ENCODE measurements at places on chromosomes 16 and 17.

GRCh38 chr16:74279266-74279665 is 17.3 kb upstream of the PSMD7 start:
- no peak for DNase-seq

DNA sequence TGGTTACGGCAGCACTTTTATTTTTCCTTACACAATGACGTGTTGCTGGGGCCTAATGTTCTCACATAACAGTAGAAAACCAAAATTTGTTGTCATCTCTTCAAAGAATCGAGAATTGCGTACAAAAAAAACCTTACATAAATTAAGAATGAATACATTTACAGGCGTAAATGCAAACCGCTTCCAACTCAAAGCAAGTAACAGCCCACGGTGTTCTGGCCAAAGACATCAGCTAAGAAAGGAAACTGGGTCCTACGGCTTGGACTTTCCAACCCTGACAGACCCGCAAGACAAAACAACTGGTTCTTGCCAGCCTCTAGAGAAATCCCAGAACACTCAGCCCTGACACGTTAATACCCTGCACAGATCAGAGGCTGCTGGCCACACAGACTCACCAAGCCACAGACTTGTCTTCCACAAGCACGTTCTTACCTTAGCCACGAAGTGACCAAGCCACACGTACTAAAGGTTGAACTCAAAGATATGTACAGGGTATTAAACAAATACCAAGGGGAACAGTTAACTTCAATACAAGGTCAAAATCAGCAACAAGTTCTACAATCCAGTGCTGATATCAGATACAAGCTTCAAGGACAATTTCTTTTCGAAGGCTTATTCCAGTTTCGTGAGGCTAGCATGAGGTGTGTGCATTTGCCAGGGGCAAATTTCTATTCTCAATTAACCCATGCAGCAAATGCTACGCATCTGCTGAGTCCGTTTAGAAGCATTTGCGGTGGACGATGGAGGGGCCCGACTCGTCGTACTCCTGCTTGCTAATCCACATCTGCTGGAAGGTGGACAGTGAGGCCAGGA is 2.4 kb downstream of the ACTG1 start:
- DNase-seq = no peak

DNA sequence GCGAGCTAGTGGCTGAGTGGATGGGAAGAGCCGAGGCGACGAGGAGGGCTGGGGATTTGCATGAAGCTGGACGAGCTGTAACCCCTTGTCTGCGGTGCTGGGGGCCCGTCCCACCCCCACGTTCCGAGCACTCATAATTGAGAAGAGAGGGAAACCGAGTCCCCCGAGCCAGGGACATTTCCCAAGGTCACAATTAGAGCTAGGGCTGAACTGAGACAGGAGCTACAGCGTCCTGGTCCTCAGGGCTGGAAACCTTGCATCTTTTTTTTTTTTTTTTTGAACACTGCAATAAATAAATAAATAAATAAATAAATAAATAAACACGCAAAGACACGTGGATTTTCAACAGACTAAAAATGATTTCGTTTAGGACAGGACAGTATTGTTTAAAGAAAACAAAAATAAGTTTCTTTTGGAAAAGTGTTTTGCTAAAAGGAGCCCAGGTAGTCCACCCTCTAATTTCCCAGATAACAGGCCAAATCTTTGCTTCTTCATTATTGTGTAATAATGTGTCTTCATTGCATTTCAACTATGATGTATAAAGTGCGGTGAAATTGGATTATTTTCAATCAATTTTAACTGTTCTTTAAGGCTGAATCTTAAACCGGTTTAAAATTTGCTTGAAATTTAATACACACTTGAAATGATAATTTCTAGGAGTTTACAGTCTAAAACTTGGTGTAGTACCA is 992 bp downstream of the GDPD1 start:
- no peak for DNase-seq

GRCh38 chr16:3578610-3579551 is 1.7 kb upstream of the NLRC3 start:
- peak; percentile 81 for DNase-seq

- DNase-seq = no peak
These were observed 10.5 kb downstream of the ST3GAL2 start for GRCh38 chr16:70428178-70428998.

DNA sequence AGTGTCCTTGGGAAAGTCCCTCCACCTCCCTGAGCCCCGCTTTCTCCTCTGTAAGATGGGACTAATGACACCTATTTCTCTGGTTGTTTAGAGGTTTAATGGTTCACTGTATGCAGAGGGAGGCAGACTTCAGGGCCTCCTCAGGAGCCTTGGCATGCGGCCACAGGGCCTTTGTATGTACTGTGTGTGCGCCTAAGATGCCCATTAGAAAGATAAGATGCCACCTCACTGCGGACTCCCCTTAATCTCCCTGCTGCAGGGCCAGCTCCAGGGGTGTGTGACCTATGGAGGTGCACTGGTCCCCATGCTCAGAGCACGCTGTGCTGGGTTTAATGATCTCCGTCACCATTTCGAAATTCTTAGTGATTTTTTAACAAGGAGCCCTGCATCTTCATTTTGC is 59.3 kb downstream of the TMEM235 start:
- no peak for DNase-seq

DNA sequence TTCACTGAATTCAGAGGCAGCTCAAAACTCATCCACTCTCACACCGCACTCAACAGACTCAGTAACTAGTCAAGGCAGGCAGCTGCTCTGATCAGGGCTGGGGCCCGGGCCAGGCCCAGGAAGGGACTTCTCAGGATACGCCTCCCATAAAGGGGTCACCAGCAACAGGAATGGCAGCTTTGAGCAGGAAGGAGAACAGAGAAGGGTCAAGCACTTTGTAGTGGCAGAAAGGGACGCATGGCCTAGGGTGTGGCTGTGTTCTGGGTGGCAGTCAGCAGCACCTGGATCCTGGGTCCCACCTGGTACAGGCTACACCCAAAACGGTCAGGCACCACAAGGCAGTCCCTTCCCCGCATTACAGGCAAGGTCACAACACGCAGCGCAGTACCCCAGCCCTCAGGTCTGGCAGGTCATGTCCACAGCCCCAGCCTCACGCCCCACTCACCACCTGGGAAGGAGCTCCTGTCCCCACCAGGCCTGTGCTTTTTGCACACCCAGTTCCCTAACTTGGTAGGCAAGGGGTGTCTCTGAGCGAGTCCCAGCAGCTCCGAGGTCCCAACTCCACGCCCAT is 99.7 kb downstream of the ZNF778 start:
- DNase-seq = no peak

- DNase-seq = no peak
These were observed 29.3 kb downstream of the WSCD1 start for GRCh38 chr17:6099492-6099891.

DNA sequence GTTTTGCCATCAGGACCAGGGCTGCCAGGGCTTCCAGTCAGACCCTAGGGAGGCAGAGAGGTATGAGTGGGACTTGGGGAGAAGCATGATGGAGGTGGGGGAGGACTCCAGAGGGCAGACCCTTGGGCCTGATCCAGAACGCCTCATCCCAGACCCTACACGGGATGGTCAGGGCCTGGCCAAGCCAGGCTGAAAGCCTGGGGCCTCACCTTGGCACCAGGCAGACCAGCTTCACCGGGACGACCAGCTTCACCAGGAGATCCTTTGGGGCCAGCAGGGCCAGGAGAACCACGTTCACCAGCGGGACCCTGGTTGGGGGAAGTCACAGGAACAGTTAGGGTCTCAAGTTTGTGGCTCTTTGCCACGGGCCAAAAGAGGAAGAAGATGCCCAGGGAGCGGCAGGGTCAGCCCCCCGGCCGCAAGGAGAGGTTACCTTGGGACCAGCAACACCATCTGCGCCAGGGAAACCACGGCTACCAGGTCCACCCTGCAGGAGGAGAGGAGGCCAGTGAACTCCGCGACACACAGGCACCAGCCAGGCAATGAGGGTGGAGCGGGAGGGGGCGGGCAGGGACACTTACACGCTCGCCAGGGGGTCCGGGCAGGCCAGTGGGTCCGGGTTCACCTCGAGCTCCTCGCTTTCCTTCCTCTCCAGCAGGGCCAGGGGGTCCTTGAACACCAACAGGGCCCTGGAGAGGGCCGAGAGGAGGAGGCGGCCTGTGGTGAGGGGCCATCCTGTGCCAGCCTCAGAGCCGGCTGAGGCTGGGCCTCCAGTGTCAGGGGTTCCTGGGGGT is 7.1 kb downstream of the COL1A1 start:
- no peak for DNase-seq

GRCh38 chr16:505479-506245 is 21.9 kb upstream of the CAPN15 start:
- no peak for DNase-seq

- DNase-seq = no peak
These were observed 3.6 kb downstream of the MAPK3 start for GRCh38 chr16:30119428-30119827.

DNA sequence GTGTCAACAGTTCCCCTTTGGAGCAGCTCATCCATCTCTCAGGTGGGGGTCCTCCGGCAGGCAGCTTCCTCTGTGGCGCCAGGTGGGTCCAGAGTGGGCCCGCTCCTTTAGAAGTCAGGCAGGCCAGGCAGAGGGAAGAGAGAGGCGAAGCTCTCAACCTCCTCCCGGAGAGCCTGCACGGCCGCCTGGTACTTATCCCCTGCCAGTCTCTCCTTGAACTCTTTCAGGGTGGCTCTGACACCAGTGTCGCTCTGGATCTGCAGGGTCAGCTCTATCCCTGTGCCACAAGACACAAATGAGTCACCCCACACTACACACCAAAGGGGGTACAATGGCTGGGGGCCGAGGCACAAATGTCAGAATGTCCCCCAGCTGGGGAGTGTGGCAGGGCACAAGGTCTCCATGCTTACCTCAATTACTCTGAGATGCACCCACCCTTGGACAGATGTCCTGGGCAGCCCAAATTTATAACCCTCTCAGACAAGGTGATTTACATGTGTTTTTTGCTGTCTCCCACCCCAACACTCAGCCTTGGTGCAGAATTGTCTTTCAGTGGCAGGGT is 13.6 kb downstream of the SMCR8 start:
- no peak for DNase-seq

DNA sequence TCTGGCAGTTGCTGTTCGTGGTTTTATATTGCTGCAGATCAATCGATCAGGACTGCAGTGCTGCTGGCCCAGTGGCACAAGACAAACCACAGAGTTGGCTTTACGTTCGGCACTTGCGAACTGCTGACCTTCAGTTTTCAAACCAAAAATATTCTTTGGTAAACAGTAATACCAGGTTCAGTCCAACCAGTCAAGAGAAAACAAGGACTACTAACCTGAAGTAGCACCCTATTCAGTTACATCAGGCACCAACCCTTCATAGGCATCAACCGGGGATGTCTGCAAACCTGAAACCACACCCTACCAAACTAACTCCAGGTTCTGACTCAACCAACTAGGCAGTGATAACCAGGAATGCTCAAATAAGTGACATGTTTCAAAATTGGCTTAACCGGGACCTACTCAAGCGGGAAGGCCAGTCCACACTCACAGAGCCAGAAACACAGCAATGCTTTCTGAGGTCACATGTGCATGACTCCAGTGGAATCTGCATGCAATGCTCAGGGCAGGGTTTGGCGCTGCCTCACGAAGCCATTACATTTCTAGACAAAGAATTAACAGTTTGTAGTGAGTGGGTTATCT is 91.1 kb downstream of the SMG6 start:
- DNase-seq = no peak

GRCh38 chr17:9402590-9403199 is 172.9 kb downstream of the STX8 start:
- no peak for DNase-seq
